Placental epithelial cell (primary cell): ENCODE measurements at places on chromosomes 12 and 14. TPM values are rescaled to one million over a fixed set of nuclear protein-coding genes. Genes with fewer than 3 reads are reported as not detected.

Gene LRTM2
- 0.11 TPM in 1 of 2 replicates, not detected in the other for total RNA-seq

Gene BDKRB2
- total RNA-seq: 0.22 and 2.4 TPM in 2 replicates

Gene RTL1
- not detected in 2 replicates for total RNA-seq

Gene SERPINA5
- not detected in 2 replicates for total RNA-seq

Gene IL26
- total RNA-seq: not detected in 2 replicates

Gene RPS6KA5
- 0.76 and 3.1 TPM in 2 replicates for total RNA-seq

Gene INHBC
- not detected in 2 replicates for total RNA-seq

Gene TRMT5
- total RNA-seq: 9.8 and 10.1 TPM in 2 replicates
